ENCODE measurements at places on chromosomes 11 and 22.

DNA sequence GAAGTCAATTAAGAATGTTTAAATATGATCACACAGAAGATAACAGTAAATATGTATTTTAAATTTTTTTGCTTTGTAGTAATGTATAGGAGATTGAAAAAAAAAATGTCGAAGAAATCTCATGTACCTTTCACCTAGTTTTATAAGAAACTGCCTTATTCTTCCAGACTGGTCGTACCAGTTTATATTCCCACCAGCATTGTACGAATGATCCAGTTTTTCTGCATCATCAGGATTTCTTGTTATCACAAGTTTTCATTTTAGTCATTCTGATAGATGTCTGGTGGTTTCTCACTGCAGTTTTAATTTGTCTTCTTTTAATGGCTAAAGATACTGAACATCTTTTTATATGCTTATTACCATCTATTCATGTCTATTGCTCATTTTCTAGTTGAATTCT, 101.8 kb upstream of the CTSC start:
- no peak for DNase-seq
- H3K4me1 ChIP-seq = no peaks in the 10 kb centered on the region
- no peak overlapping the region for H3K4me3 ChIP-seq
- no peaks in the 10 kb centered on the region for H3K27me3 ChIP-seq
- no peak overlapping the region for H3K27ac ChIP-seq
- no peaks in the 10 kb centered on the region for H3K36me3 ChIP-seq

- no peaks in the 10 kb centered on the region for H3K36me3 ChIP-seq
- no peaks in the 10 kb centered on the region for H3K4me1 ChIP-seq
- H3K27me3 ChIP-seq = no peaks in the 10 kb centered on the region
- H3K27ac ChIP-seq = no peak overlapping the region
Observed at GRCh38 chr11:131969261-131969660, 598.8 kb downstream of the NTM start.

DNA sequence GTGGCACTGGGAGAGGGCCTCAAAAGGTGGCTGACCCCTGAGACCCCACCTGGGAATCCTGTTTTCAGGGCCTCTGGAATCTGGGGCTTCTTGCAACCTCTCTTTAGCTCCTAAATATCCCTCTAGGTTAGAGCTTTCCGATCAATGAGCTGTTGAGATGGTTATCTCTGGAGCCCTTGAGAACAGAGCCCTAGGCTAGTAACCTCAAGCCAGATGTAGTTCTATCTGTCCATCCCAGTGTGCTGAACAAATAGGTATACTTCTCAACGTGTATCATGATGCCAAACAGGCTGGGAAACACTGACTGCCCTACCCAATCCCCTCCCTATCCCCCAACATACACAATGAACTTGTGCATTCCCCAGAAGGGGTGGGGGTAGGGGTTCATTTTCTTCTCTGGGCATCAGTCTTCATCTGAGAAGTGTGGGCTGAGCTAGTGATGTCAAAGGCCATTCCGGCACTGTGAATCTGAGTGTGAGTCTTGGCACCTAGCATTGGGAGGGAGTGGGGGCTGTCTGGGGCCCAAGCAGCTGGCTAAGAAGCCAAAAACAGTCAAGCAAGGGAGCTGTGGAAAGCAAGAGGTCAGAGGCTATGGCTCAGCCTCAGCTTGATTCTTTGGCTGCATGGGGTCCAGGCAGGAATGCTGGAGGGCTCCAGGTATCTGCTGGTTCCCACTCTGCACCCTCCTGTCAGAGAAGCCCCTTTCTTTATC, 17.3 kb downstream of the CD82 start:
- no peaks in the 10 kb centered on the region for H3K27me3 ChIP-seq
- DNase-seq = no peak
- H3K36me3 ChIP-seq = no peaks in the 10 kb centered on the region
- H3K27ac ChIP-seq = no peak overlapping the region

- peak; percentile 90 for DNase-seq
- H3K27ac ChIP-seq = no peak overlapping the region
- H3K4me3 ChIP-seq = no peak overlapping the region
- H3K27me3 ChIP-seq = no peaks in the 10 kb centered on the region
Observed at GRCh38 chr22:36773935-36774334, 2.0 kb downstream of the IFT27 start.

DNA sequence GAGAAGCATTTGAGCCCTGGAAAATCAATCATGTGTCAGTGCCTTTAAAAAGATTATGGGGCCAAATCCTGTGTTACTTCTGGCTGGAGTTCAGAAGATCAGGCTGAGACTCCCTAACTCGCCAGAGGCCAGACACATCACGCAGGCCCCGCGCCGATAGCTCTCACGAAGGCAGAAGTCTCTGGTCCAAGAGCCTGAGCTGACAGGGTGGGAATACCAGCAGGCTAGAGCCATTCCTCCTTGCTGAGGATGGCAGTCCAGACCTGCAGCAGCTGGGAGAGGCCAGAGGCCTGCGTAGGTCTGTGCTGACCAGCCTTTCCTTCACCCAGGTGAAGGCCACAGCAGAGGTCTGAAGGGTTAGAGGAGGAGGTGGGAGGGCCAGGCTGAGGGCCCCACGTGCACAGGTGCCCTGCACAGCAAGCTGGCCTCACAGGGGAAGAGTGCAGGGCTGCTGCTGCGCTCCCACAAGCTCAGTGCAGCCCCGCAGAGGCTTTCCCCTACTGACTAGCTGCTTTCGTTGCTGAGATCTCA, 52.9 kb downstream of the ST14 start:
- H3K27me3 ChIP-seq = peaks cover 61% of the 10 kb centered on the region
- no peaks in the 10 kb centered on the region for H3K36me3 ChIP-seq
- no peaks in the 10 kb centered on the region for H3K4me1 ChIP-seq
- DNase-seq = peak; percentile 14
- H3K27ac ChIP-seq = no peak overlapping the region
- H3K4me3 ChIP-seq = no peak overlapping the region
